Stimulated activated CD8-positive, alpha-beta memory T cell treated with anti-CD3 and anti-CD28 coated beads, Interleukin-7, amount 100 ng/mL, for 1 hour (primary cell): ENCODE measurements at places on chromosomes 4 and X.

DNA sequence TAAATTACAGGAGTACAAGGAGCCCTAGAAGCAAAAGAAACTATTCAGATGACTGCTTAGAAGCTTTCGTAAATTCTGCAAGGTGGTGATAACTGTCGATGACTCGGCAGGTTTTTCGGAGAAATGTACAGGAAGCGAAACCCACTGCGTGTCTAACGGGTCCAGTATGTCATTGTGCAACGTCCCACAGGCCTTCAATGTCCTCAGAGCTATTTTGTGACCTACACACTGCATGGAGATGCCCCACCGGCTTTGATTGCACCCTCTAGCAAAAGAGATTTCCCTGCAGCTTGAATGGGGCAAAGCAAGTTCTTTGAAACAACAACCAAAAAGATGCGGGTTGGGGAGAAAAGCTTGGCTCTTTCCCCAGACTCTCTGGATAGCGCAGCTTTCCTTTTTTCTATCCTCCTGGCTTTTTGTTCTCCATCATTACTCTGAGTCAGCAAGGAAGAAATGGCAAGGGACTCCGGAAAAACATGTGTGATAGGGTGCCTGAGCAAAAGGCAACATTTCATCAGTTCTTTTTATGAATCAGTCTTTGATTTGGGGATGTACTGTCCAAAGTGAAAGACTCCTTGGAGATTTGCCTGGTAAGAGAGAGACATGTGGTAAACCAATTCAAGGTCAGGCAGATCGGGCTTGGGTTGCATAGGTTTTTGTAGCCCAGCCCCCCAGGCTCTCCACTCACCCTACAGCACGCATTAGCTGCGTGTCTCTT, 112.0 kb upstream of the TBL1X start:
- DNase-seq, result no peak

- no peak for DNase-seq
Observed at GRCh38 chrX:47498411-47498810, 15.4 kb upstream of the ZNF41 start.

- no peak for DNase-seq
Observed at GRCh38 chr4:74426101-74426500, 18.8 kb upstream of the AREG start.

- no peak for DNase-seq
Observed at GRCh38 chrX:149829751-149830191, 48.0 kb downstream of the MAGEA9 start.

- DNase-seq, result no peak
Observed at GRCh38 chr4:184357772-184358171, 116.6 kb downstream of the IRF2 start.

DNA sequence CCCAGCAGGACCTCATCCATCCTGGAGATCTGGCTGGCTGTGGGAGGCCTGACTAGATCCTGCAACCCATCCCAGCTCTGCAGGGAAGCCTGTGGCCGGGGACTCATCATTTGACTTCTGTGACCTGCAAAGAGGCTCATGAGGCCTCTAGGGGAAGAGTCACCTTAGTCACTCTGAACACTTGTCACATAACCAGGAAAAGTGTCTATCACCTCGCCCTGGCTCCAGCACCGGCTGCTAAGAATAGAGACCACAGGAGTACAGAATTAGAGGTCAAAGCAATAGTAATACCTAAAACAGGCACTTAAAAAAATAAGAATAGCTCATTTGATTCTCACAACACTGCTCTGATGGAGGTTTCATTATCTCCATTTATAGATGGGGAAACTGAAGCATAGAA, 3.8 kb upstream of the NSG1 start:
- DNase-seq, result no peak

DNA sequence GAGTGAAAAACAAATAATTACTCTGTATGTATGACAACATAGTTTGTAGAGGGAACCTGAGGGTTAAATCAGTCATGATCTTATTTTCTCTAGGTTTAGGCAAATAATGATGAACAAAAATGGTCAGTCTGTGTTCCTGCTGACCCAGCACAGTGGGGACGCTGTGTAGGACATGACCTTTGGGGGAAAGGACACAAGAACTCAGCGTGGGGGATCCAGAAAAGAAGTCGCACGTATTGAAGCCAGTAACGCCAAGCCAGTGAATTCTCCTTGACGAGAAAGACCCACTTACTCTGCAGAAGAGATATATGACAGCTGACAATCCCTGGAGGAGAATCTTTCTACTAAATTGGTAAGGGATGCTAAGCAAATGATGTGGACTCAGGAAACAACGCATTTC, 36.6 kb downstream of the HELT start:
- DNase-seq, result no peak

DNA sequence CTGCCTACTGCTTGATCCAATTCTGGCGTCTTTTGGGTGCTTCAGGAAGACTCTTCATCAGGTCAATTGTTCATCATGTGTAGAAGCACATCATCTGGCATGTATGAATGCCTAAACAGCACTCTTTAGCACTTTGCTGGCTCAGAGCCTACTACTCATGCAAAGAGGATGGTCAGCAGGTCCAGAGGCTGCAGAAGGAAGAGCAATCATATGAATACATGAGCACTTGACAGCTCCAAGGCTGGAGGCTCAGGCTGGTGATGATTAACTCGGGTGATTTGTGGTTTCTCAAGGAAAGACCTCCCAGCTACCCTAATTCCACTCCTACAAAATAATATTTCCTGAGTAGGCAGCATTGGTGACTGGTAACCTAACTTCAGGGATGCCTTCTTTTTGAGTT, 103.8 kb upstream of the CXCL13 start:
- DNase-seq, result no peak

GRCh38 chr4:81032771-81033684, 2.5 kb downstream of the BMP3 start:
- no peak for DNase-seq

DNA sequence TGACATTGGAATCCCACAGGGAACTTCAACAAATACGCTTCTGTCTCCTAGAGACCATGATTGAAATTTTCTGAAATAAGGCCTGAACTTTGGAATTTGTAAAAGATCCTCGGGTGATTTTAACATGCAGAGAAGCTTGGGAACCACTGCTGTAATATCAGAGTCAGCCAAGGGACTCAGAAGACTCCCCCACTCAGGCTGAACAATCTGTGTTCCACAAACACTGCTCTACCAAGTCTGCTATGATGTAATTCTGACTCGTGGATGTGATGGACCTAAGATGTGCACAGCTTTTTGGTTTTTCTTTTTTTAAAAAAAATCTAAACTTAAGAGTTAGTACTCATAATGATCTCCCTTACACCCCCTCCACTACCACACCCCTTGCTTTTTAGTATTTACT, 26.0 kb downstream of the LRP2BP start:
- no peak for DNase-seq

- no peak for DNase-seq
Observed at GRCh38 chr4:36303426-36304137, 22.2 kb downstream of the DTHD1 start.

GRCh38 chr4:101119141-101119540, 228.2 kb downstream of the PPP3CA start:
- DNase-seq, result no peak

DNA sequence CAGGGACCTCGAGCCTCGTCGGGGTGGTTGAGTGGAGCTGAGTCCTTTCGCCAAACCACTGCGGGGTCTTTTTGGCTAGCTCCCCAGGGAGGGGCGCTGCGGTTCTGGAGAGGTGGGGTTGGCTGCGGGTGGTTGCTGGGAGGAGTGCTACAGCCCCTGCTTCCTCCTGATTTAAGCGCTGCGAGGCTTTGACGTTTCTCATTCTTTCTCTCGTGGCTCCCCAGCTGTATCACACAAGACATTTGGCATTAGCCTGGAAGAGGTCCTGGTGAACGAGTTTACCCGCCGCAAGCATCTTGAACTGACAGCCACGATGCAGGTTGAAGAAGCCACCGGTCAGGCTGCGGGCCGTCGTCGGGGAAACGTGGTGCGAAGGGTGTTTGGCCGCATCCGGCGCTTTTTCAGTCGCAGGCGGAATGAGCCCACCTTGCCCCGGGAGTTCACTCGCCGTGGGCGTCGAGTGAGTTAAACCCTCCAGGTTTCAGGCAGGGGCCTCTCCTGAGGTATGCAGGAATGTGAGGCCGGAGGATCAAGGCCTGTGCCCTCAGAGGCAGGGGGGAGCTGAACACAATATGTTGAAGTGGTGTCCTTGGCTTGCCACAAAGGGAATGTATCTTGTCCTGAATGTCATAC, 25.5 kb downstream of the ARHGAP36 start:
- no peak for DNase-seq

- DNase-seq, result no peak
Observed at GRCh38 chr4:131488772-131489171, 1660.3 kb upstream of the PCDH10 start.

GRCh38 chr4:117302226-117302625, 216.8 kb upstream of the TRAM1L1 start:
- DNase-seq, result no peak

DNA sequence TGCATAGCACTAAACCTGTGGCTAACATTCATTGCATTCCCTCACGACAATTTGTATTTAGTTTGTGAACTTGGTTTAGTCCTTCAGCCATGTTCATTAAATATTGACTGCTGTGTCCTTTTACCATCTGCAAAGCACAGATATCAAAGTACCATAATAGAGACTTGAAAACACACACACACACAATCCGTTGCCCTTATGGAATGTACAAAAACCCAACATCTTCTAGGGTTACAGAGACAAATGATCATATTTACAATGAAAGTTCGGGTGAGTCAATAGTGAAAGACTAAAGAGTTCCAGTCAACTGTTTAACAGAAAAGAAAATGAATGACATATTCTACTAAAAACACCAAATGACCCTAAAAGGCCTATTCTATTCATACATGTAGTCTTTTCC, 50.8 kb upstream of the TXK start:
- no peak for DNase-seq

DNA sequence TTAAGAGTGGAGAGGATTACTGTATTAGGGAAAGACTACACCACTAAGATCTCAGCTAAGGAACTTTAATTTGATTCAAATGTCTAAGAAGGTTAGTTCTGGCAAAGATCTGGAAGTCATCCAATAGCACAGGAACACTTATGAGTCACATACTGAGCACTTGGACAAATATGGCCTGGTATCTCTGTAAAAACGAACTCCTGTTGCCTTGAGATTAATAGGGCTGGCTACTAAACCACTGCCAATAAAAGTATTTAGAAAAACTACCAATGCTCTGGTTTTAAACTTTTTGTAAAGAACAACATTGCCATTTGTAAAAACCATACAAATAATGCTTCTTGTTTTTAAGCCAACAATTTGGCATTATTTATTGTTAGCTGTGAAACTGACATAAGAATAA, 70.5 kb downstream of the SEC24D start:
- DNase-seq, result no peak

GRCh38 chrX:13440176-13440575, 120.3 kb upstream of the ATXN3L start:
- no peak for DNase-seq

DNA sequence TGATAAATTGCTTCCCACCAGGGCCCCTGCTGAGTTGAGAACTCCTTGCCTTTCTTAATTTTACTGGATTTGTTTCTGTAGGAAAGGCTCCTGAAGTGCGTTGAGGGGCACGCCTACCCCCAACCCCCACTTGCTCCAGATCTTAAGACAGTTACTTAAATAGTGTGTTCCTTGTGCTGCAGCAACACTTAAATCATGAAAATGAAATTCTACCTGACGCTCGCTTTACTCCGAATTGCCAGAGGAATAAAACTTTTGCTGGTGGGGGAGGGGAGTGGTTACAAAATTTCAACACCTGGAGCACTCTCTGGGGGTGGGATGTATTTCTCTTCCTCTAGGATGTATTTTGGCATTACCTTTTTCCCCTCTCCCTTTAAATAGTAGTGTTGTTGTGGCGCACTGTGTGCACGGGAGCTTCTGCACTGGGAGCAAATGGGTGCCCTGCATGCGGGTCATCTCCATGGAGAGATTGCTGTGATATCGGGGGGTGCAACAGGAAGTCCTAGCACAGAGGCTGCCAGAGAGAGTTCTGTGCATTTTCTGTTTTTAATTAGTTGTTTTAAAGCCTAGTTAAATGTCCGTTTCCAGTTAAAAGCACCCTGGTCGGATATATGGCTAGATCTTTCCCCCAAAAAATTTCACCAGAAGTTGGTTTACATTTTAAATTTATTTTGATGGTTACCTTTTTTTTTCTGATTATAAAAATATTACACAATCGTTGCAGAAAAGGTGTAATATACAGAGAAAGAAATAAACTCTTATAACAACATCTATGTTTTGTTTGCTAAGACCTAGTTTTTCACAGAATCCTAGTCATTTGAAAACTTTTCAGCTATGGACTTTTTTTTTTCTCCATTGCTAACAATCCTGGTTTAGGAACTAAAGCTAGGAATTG, 207.7 kb downstream of the SOWAHB start:
- no peak for DNase-seq

- DNase-seq, result no peak
Observed at GRCh38 chrX:23327104-23327503, 7.5 kb upstream of the PTCHD1 start.

DNA sequence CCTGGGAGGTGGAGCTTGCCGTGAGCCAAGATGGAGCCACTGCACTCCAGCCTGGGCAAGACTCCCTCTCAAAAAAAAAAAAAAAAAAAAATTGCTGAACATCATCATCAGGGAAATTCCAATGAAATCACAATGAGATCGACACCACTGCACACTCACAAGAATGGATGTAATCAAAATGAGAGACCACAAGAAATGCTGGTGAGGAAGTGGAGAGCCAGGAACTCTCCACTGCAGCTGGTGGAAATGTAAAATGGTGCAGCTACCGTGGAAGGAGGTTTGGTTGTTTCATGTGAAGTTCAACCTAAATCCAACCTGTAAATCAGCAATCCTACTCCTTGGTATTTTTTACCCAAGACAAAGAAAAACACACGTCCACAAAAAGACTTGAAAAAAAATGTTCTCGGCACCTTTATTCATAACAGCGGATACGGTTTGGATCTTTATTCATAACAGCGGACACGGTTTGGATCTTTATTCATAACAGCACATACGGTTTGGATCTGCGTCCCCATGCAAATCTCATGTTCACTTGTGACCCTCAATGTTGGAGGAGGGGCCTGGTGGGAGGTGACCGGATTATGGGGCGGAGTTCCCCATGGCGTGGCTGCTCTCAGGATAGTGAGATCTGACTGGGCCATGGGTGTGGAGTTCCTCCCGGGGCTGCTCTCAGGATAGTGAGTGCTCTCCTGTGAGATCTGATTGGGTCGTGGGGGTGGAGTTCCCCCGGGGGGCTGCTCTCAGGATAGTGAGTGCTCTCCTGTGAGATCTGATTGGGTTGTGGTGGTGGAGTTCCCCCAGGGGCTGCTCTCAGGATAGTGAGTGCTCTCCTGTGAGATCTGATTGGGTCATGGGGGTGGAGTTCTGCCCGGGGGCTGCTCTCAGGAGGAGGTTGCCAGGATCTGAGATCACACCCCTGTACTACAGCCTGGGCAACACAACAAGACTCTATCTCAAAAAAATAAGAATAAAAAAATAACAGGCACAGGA, 7.7 kb downstream of the GAK start:
- DNase-seq, result no peak

GRCh38 chr4:67546971-67547370, 1.7 kb upstream of the CENPC start:
- DNase-seq, result no peak

DNA sequence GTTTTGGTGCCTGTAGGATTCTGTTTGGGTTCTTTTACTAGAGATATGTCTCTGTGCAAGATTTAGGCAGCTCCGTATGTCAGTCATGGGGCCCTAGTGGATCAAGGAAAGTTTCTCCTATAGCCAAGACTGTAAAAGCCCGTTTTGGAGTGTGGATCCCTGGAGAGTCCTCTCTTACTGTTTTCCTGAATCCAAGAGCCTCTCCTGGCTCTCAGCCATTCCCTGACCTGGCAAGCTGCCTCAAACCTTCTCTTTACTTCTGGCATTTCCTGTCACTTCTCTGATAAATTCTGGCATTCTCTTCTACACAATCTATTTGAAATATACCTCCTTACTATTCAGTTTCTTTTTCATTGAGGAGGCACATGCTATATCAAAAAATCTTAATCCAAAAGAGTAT, 41.4 kb downstream of the DCAF12L2 start:
- DNase-seq, result no peak
